ENCODE measurements at places on chromosomes 12 and 14.
A peak's percentile ranks its signal among the peaks of the same experiment; 100 is the strongest.

- no peak for DNase-seq
Measured at GRCh38 chr14:68482772-68483395, 310.0 kb downstream of the ZFP36L1 start.

GRCh38 chr12:63857771-63858670 lies 13.5 kb downstream of the SRGAP1 start:
- no peak for DNase-seq

- peak; percentile 26 for DNase-seq
Measured at GRCh38 chr14:36661506-36662257, at the start of gene PAX9. PAX9 (plus strand) TSS chr14:36661860; CDS start chr14:36662090, 230 bp downstream.

GRCh38 chr12:95884998-95885397 lies 26.2 kb downstream of the SNRPF start:
- DNase-seq, result no peak

DNA sequence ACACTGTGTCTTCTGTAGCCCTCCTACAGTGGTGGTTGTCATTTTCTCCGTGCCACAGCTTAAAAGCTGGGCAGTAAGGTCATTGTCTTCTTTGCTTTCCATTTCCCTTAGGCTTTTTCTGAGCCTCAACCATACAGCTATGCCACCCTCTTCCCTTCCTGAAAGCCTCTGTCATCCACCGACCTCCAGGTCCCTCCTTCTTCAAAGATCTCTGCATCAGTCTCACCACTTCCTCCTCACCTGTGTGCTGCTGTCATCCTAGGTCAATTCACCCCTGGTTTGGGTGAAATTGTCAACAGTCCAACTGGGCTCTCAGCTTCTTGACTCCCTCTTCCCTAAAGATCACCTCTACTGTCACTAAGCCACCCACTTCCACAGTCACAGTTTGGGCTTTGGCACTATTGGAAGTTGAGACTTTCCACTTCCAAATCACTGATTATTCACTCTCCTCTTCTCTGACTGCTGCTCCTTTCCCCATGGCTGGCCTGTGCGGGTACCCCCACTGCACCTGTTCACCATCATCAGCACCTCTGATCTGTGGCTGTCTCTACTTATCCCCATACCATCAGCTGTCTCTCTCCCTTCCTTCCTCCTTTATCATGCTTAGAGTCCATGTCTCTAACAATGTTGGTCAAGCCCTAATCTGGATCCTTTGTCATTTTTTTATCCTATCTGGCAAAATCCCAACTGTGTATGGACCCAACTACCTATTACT lies 15.5 kb upstream of the TSPAN9 start:
- DNase-seq, result no peak

DNA sequence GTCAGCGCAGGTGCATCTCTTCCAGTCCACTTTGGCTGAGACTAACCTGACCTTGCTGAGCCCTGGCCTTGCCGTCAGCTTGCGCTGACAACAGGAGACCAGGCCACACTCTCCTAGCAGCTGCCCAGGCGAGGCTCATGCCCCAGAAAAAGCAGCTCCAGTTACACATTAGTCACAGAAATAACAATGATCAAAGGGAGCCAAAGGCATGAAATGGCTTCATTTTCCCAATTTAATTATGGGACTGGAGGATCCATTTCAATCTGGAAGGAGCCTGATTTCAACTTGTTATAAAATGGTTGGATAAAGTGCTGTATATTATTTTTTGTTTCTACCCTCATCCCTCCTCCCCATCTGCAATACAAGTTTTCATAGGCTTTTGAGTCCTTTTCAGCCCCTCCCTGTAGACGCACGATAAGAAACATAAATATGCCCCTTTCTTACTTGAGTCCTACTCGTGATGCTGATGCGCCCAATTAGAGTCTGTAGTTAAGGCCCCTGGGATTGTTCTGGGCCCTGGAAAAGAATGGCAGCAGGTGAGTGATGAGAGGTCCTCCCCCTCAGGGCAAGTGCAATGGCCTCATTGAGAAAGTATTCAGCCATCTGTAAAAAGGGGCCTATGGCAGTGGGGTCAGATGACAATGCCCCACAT lies 376.0 kb downstream of the C12orf75 start:
- DNase-seq, result no peak

DNA sequence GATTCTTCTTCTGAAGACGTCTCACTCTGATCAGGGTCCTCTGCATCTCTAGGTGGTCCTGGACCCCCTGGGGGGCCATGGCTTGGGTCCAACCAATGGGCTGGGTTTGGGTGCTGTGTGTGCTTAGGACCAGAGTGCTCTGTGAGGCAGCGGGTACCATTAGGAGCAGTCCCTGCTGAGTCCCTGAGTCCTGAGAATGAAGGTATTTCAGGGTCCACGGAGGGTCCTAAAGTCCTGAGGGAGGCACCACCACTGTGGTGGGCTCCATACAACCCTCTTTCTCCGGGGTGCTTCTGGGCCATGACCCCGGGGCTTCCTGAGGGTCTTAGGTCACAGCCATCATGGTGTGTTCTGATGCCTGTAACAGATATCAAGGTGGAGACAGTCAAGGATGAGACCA lies 1.0 kb downstream of the DNAJC14 start:
- no peak for DNase-seq

- no peak for DNase-seq
Measured at GRCh38 chr12:64735442-64735841, 23.8 kb downstream of the GNS start.

GRCh38 chr12:6533653-6533922 lies 729 bp upstream of the GAPDH start:
- no peak for DNase-seq

DNA sequence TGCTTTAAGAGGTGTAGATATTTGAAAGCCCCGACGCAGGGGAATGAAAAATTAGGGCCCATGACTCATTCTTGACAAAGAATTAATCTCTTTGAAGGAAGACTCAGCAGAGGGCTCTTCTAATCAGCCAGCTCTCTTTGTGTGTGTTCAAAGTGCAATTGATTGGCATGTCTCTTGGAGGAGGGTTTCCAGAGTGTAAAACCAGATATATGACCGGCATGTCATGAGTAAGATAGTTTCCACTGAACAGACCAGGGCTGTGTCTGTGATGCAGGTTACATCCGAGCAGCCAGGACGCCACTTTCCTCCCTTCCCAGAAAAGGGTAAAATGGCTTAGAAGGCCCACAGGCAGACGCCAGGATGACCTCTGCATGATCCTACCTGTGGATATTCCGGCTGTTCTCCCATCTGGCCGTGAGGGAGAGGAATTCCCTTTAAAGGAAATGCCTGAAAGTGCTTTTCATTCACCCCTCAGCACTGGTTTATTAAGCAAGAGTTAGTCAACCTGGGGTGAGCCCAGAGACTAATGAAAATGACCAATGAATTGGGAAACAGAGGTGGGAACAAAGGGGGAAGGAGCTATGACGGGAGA lies 7.2 kb upstream of the KRT75 start:
- no peak for DNase-seq

DNA sequence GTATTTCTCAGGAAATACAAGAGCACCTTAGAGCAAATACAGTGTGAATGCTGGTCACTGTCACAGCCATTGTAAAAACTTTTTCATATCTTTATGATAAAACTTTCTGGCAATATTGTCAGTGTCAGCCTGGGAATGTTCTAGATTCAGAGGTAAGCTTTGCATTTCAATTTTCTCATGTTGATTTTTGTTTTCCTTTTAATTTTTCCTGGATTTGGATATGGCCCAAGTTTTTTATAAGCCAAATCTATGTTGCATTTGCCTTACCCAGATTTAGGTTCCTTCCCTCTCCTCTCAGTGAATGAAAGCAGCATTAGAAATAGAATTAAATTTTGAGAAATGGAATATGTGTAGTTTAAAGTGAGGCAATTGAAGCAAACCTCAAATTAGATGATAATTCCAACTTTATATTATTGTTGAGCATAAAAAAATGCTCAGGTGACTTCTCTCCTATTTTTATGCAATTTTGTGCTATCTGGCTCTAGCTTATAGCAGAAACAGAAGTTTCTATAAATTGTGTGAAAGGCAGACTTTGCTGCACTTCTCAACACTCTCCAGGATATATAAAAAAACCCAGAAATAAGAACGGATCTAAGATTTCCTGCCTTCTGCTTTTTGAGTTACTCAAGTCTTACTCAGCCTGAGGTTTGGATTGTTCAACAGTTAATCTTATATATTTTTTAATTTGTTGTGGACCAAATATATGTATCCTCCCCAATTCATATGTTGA lies 368.2 kb upstream of the PRICKLE1 start:
- DNase-seq, result no peak

DNA sequence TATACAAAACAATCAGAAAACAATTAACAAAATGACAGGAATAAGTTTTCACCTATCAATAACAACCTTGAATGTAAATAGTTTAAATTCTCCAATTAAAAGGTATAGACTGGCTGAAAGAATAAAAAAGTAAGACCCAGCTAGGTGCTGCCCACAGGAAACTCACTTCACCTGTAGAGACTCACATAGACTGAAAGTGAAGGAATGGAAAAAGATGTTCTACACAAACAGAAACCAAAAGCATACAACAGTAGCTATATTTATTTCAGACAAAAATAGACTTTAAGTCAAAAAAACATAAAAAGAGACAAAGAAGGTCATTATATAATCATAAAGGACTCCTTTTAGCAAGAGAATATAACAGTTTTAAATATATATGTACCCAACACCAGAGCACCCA lies 152.4 kb upstream of the PWP1 start:
- no peak for DNase-seq

GRCh38 chr14:29475641-29476040 lies 452.0 kb downstream of the PRKD1 start:
- no peak for DNase-seq

DNA sequence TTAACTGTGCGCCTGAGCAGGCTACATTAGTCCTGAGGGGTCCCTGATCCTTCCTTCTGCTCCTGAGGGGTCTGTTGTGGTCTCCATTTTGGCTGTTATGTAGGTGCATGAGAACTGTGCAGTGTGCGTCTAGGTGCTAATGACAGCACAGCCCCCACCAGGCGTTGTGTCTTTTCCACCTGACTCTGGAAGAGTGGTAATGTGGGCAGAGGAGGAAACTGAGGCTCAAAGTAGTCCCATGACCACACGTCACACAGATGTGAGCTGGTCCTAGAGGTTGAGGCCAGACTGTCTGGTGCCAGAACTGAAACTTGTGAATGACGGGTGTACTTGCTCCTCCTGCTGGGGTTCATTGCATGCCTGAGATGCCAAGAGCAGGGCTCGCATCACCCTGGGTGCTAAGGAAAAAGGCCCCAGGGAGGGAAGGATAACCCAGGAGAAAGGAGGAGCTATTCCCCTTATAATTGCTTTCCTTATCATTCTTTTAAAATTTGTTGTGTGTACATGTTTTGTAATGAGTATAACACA lies 111.8 kb downstream of the SLC25A47 start:
- DNase-seq, result no peak

- no peak for DNase-seq
Measured at GRCh38 chr14:99734406-99735051, 50.4 kb downstream of the CYP46A1 start.

- DNase-seq, result no peak
Measured at GRCh38 chr12:95439461-95440230, 34.3 kb upstream of the METAP2 start.

DNA sequence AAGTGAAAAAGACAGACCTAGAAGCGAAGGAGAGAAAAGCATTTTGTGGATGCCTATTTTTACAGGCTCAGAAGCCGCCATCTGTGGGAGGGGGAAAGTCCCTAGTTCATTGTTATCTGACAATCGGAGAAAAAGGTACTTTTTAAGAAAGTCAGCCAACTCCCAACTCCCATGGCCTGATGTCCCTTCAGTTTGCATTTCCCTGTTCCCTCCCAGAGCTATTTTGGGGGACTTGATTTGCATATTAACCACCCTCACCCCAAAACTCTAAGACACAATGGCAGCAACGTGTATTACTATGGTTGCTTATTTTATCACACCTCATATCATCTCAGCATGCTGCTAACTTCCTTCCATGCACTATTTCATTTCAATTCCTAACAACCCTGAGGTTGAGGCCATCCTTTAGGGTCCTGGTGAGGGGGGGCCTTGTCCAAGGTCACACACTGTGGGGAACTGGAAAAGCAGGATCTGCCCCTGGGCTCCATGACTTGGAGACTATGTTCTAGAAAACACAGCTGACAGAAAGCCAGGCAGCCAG lies 18.7 kb downstream of the HVCN1 start:
- no peak for DNase-seq

DNA sequence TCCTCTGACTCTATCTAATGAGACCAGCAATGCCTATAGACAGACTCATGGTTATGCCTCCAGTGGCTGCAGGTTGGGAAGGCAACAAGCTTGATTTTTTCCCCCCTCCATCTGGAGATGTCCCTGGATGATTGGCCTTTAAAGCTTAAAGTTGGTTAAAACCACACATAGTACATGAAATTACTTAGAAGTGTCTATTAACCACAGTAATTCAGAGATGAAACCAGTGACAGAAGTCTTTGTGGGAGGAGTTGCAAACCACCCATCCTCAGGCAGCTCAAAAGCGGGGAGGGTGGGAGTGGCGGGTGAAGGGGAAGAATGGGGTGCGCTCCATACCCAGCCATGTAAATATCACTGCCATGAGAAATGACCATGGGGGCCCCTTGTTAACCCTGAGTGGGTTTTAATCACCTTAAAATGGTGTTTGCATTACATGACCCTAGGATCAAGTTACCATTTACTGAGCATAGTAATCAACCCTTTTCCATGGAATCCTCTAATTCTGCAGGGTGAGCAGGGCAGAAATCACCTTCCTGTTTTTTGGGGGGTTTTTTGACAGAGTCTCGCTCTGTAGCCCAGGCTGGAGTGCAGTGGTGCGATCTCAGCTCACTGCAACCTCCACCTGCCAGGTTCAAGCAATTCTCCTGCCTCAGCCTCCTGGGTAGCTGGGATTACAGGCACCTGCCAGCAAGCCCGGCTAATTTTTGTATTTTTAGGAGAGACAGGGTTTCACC lies 133.5 kb downstream of the FOXN3 start:
- no peak for DNase-seq

DNA sequence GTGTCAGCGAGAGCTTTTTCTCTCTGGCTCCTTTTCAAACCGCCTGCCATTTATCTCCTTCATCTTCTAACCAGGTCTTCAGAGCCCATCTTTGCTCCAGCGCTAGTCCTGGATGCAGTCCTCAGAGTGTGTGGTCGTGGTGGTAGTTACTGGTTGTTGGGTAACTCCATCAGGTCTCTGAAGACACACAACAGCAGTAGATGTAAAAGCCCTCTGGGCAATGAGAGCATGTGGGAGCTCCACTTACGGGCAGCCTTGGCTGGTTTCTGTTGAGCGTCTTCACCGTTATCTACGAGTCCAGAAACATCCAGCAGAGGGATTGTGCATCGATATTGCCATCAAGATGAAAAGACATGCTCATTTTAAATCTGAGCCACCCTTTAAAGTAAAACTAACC lies 61.2 kb downstream of the FBXL14 start:
- DNase-seq, result no peak
